Natural killer cell treated with Interleukin-12 subunit alpha and Interleukin-12 subunit beta and Interleukin-15 and Interleukin-18, amount 100 ng/mL, for 72 hours (primary cell): ENCODE measurements at places on chromosomes 12 and 14. TPM values are rescaled to one million over a fixed set of nuclear protein-coding genes. Genes with fewer than 3 reads are reported as not detected.

DNA sequence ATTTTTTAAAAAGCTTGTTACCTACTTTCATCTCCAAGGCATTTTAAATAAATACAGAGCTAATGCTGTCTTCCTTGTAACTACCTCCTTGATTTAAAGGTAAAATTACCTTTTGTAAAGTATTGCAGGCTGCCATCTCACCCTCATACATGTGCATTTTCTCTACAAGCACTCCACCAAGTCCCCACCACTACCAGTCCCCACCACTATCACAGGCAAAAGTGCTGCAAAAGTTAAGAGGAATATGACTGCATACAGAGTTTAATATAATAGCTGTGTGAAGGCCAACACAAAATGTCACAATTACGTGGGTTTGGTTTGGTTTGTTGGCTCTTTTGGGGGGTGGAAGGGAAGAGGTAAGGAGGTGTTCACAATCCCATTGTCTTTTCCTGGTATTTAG is 9.6 kb downstream of the SIX1 start:
- DNase-seq: no peak

- no peak for DNase-seq
Measured at GRCh38 chr14:80996049-80996901, 40.9 kb downstream of the TSHR start.

Gene GLIPR1L1
- total RNA-seq: not detected

DNA sequence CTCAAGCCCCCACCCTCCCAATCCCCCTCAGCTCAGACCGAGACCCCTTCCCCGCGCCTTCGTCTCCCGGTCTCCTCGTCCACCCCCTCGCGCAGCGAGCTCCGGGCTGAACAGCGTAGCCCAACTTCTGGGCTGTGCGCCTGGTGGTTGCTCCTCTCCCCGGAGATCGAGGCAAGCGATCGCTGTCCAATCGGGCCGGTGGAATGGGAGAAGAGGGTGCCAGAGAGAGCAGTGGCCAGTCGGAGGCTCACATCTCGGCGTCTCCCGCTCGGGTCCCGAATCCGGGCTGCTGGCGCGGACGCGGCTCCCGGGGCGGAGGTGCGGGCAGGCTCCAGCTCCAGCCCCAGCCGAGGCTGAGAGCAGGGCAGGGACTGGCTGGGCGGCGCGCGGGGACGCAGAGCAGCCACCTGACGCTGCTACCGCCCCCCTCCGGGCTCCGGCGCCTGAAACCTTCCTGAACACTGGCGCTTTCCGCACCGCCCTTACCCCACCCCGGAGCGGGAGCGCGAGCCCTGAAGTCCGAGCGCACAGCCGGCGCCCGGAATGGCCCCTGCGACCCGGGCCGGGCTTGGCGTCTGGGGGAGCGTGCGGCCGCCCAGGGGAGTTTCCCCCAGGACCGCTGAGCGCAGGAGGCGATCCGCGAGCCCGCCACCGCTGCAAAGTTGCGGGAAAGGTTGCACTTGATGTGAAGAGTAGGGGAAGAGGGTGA is 508 bp upstream of the KCNH5 start:
- no peak for DNase-seq

GRCh38 chr12:106248312-106248845 is 559 bp upstream of the CKAP4 start:
- no peak for DNase-seq
